ENCODE measurements at places on chromosomes 6 and 20.

DNA sequence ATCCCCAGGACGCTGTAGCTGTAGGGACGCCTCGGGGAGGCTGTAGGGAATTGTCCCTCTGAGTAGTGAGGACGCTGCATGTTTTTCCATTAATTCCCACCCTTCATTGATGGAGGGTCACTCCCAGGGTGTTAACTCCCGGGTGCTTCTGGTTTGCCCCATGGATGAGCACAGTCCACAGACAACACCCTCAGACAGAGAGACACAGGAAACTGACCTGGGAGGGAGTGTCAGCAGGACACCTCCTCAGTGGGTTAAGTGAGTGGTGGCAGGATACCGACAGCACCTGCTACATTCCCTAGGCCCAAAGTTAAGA lies 53.5 kb downstream of the LINC00237 start:
- DNase-seq: no peak

DNA sequence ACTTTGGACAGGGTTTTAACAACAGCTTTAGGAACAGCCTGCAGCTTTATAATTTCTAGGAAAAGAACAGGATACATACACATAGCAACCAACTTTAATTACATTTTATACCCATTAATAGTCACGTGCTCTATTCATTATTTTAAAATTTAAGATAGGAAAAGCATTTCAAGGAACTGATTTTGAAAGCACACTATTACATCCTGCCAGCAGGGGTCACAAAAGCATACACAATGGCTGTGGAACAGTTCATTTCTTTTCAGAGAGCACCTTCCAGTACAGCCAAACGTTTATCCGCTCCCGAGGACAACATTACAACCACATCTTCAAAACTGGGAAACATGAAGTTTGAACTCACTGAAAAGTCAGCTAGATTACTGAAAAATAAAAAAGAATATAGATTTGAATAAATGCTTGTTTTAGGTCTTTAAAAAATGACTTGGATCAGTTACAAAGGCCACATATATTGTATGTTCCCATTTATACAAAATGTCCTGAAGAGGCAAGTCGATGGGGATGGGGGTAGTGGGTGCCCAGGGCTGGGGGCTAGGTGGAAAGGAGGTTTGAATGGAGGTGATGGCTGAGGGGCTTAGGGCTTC lies 104.6 kb upstream of the EXOC2 start:
- DNase-seq: peak; percentile 42

DNA sequence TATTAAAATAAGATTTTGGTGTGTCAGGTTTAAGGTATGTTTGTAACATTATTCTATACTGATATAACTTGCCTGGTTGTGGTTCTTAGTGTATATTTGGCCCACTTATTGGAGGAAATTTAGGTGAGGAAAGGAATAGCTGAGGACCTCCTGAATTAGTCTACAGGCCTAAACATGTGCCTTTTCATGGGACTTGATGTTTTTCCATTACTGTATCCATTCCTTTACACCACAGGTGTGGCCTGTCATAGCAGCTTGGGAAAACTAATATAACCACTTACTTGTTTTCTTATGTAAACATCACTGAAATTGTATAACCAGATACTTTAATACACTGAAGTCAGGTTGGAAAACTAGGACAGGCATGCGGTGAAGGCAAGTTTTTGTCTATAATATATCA lies 27.6 kb downstream of the BCKDHB start:
- no peak for DNase-seq

DNA sequence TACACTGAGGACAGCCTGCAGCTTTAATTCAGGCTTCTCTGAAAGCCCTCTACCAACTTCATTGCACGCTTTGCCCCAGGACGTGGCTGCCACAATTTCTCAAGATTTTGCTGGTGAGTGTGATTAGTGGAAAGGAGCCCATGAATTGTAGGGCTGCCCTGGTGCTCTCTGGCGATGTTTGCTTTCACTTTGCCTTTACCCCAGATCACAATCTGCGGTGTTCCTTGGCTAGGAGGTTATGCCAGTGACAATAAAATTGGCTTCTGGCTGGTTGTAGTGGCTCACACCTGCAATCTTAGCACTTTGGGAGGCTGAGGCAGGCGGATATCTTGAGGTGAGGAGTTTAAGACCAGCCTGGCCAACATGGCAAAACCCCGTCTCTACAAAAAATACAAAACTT lies 139.3 kb downstream of the FOXC1 start:
- no peak for DNase-seq

- DNase-seq: peak; percentile 17
These were observed 198.6 kb downstream of the BACH2 start for GRCh38 chr6:90098001-90098531.

DNA sequence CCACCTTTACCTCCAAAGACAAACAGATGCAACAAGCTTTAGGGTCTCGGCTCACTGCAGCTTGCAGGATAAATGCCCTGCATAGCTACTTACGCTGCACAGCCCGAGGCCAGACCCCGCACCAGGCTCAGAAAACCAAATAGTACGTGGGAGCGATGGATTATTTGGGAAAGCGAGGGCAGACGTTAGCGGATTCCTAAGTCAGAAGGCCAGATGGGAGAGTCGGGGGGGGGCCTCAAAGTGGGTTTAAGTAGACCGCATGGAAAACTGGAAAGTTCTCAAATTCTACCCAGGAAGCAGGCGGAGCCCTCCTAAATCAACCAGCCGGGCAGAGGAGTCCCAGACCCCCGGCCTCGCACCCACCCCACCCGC lies 382 bp downstream of the SFT2D1 start:
- DNase-seq: no peak

- DNase-seq: no peak
These were observed 177.6 kb downstream of the UST start for GRCh38 chr6:148924226-148925012.

DNA sequence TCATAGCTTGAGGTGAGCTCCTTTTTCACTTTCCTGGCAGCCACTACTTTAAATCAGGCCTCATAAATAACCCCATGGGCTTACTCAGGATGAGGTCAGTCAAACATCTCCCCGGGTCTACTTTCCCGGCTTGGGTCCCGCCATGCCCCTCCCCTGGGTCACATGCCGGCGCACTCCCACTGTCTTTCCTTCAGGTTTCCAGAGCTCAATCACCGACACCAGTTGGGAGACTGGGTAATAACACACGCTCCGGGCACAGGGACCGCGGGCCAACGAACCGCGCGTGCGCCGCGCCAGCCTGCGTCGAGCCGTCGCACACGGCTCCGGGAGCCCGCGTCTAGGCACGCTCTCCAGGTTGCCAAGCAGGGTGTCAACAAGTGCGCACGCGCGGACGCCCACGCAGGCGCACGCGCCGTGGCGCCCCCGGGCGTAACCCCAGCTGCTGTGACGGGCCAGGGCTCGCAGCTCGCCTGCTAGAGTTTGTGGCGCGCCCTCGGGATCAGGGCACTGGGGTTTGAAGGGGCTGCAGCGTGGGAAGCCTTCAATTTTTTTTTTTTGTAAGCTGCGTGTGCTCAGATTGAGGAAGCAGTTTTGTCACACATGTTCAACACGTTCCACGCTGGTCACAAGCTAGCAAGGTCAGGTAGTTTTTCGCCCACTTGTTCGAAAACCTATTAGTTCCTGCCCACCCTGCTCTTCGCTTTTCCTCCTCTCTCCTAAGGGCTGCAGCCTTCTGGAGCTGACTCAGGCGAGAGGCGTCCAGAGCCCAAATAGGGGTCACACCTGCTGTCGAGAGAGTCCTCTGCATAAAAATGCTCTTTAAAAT lies 31.8 kb downstream of the TFAP2B start:
- peak; percentile 71 for DNase-seq

DNA sequence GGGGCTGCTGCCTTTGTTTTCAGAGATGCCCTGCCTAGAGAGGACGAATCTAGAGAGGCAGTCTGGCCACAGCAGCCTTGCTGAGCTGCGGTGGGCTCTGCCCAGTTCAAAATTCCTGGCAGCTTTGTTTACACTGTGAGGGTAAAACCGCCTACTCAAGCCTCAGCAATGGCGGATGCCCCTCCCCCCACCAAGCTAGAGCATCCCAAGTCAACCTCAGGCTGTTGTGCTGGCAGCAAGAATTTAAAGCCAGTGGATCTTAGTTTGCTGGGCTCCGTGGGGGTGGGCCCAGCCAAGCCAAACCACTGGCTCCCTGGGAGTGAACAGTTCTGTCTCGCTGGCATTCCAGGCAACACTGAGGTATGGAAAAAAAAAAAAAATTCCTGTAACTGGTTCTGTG lies 970.9 kb downstream of the TBC1D32 start:
- no peak for DNase-seq

DNA sequence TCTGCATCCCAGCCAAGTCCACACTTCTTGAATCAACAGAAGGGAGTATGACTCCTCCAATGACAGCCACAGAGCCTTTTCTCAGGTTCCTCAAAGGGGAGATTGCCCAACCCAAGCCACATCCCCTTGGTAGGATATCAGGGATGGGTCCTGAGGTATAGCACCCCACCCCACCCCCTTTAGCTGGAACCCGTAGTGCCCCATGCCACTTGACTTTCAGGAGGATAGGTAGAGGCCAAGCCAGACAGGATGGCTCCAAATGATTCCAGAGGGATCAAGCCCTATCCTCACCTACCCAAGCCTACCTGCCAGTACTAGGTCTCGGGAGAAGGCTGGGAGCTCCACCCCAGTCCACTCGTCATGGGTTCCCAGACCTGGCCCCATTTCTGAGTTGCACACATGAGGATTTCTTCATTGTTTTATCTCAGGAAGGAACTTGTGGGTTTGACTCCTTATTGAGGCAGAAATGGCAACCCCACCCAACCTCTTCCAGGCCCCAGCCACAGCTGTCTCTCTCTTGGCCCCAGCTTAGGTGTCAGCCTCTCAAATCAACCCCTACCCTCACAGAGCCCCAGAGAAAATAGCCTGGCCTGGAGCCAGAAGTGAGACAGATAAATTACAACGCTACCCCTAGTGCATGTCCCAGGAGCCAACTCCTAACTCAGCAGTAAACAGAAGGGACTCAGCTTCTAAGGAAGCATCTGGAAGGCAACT lies 3.6 kb downstream of the CCND3 start:
- DNase-seq: no peak

GRCh38 chr6:35080821-35081425 lies 60.2 kb downstream of the TCP11 start:
- no peak for DNase-seq

DNA sequence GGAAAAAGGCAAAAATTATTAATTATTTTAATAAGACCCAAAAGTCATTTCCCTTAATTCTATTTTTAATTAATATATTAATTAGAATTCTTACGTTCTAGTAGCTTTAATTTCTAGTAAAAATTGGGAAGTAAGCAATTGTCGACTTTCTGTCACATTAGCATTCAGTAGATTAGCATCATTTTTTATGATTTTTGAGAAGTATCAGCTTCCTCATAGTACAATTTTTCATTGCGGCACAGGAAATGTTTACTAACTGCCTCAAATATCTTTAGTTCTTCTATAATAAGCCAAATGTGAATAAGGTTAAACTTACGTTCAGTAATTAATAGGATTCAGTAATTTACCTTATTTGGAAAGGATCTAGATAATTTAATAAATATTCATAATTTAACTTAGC lies 687.4 kb downstream of the EPM2A start:
- DNase-seq: no peak

- no peak for DNase-seq
These were observed 334.3 kb upstream of the MANEA start for GRCh38 chr6:95243053-95243452.

DNA sequence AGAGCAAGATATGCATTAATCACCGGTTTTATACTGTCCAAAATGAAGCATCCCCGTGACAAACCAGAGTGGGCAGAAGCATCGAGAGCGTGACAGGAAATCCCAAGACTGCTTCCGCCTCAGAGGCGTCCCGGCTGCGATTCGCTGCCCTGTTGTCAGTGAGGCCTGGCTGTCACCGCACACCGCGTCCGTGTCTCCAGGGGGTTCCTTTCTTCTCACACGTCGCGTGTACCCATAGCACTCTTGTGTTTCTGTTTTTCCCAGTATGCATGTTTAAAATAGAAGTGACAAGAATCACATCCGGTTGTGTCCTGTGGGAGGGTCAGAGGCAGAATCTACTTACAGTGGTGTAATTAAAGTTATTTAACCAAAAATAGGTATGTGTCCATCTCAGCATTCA lies 8.3 kb upstream of the ADRM1 start:
- no peak for DNase-seq

GRCh38 chr6:21665392-21666200 lies 72.0 kb downstream of the SOX4 start:
- peak; percentile 80 for DNase-seq

DNA sequence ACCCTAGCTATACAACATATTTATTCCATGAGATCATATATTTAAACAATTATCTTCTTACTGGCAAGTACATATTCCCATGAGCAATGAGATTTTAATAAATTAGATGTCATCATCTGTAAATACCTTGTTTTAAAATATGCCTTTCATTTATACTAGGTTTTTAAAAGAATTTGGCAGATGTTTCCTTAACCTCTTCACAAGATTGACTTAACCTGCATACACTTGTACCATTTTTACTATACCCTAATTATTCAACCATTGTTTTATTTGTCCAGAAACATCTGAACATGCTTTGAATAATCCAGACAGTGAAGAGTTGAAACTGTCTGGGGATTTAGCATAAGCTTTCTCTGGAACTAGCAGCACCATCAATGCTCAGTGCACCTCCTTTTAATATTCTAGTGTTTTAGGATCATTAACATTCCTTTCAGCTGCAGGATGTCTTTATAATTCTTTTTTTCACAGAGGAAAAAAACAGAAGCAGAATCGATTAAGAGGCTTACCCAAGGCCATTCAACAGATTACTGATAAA lies 188.0 kb upstream of the TENT5A start:
- no peak for DNase-seq

DNA sequence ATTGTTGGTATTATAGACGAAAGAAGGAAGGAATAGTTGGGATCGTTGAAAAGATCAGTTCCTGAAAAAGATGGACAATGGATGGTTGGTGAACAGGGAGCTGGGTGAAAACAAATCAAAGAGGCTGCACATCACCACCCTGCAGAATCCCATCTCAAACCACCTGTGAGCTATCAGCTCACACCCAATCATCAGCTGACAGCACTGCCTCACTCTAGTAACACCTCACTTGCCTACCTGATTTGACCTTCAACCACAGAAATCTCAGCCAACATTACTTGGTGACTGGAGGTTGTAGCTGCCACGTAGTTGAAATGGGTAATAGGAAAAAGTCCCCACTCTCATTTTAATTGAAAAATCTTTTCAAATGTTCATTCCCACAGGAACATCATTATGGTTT lies 101.8 kb upstream of the DST start:
- DNase-seq: no peak

DNA sequence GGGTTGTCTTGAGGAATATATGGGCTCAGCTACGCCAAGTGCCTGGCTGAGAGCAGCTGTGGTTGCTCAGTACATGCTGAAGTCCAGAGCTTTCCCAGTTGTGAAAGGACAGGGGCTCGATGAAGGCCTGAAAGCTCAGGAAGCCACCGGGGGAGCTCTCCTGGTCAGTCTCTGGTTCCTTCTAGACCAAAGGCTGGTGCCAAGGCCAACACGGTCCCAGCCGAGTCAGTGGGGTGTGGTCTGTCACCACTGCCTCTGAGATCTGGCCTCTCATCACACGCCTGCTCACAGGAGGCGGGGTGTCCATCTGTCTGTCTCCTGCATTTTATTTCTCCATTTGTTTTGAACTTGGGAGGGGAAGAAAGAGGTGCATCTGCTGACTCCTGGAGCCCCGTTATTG lies 4.9 kb upstream of the FAM83C start:
- no peak for DNase-seq

- DNase-seq: no peak
These were observed 127.9 kb downstream of the BACH2 start for GRCh38 chr6:90168693-90169131.

- DNase-seq: no peak
These were observed 37.0 kb upstream of the MPC1 start for GRCh38 chr6:166419717-166420116.

GRCh38 chr6:130150906-130151305 lies 71.8 kb downstream of the SAMD3 start:
- no peak for DNase-seq

Measured in right kidney (tissue), 9 donors.